ENCODE measurements at places on chromosomes 6 and 20.

GRCh38 chr20:57663681-57664451 lies 43.6 kb upstream of the ZBP1 start:
- DNase-seq, result no peak

DNA sequence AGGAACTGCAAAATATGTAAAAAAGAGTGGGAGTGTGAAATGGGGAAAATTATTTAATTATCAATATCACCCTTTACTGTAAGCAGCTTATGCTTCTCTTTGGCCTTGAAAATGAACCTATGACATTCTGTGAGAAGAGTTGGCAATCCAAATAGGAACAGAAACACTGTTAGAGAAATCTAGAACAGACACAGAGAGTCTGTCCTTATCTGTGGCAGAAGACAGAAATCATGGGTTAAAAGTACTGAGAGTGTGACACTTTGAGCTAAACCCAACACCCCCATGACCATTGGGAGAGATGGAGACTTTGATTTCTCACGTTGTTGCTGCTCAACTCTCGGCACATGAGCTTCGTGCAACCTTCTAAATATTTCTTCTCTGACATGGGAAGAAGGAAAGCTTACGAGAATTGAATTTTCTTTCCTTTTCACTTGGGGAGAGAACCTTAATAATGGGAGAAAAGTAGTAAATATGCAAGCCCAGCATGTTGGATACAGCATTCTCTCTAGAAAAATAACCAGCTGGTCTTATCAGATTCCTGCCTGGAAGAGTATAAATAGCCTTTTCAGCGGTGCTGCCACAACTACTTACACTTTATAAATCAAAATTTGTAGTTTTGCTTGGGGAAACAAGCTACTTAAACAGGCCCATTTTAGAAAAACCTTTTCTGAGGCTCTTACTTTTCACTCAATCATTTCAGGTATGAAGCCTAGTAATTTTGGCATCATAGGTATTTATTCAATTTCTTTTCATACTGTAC lies 49.4 kb upstream of the NOX3 start:
- DNase-seq, result no peak

- DNase-seq, result no peak
Measured at GRCh38 chr6:99821164-99821563, 172.9 kb downstream of the MCHR2 start.

GRCh38 chr6:15793288-15793687 lies 130.5 kb upstream of the DTNBP1 start:
- no peak for DNase-seq

DNA sequence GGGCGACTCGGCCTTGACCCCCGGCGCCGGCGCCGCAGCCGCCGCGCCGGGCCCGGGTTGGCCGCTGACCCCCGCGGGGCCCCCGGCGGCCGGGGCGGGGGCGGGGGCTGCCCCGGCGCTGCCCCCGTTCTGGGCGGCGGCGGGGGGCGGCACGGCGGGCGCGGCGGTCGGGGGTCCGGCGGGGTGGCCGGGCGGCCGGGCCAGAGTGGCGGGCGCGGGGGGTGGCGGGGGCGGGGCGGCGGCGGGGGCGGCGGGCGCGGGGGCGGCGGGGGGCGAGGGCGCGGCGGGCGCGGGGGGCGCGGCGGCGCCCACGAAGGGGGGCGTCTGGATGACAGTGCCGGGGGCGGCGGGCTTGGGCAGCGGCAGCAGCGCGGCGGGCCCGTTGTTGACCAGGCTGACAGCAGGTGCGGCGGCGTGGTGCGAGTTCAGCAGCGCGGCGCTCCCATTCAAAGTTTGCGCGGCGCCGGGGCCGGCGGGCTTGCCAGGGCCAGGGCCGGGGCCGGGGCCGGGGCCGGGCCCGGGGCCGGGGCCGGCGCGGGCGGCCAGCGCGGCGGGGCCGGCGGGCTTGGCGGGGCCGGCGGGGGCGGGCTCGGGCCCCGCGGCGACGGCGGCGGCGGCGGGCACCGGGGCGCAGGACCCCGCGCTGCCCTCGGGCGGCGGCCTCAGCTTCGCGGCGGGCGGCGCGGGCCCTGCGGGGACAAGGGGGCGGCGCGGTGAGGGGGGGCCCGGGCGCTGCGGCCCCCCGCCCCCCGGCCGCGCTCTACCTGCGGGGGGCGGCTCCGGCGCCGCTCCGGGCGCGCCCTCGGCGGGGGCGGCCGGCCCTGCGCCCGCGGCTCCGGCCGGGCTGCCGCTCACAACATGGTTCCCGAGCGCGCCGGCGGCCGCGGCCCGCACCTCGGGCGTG lies 659 bp downstream of the TAF4 start:
- DNase-seq, result no peak

GRCh38 chr6:137894779-137895385 lies 27.8 kb downstream of the TNFAIP3 start:
- no peak for DNase-seq

DNA sequence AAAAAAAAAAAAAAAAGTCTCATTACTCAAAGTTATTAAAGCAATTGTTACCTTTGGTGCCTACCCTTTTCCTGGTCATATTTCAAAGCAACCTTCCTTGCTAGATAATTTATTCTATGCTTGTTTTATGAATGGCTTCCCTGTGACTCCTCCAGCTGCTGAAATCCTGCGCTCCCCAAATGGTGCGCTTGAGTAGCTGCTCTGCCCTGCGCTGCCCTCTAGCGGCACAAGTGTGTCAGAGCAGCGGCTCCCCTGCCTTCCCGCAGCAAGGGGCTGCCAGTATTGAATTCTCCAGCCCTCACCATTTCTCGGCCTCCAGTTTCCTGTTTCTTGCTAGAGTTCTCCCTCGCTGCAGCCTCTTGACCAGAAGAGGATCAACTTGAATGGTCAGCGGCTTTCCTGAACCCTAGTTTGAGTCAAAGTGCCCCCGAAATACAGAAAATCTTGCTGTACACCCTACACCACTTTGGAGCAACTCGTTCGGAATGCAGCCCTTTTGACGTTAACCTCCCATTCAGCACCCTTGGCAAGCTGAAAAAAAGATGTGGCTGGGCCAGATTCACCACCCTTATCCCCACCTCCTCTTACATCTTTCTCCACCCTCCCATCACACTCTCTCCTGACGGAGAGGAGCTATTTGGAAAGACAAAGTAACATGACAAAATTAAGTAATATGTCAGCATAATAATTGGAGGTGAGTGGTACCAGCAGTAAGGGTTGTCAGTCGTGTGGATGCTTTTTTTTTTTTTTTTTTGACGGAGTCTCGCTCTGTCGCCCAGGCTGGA lies 60.4 kb upstream of the KLHL31 start:
- DNase-seq, result peak; percentile 44

DNA sequence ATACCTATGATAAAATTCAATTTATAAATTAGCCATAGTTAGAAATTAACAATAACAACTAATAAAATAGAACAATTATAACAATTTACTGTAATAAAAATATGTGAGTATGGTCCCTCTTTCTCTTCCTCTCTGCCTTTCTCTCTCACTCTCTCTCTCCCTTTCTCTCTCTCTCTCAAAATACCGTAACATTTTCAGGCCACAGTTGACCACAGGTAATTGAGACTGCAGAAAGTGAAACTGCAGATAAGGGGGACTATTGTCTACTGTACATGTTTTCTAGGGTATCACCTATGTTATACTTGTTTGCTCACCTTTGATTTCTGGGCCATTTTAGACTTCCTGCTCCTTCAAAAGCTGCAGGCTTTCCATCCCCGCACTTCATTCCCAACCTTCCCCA lies 46.8 kb downstream of the LY86 start:
- no peak for DNase-seq

GRCh38 chr6:7646394-7646793 lies 56.4 kb downstream of the SNRNP48 start:
- DNase-seq, result no peak

DNA sequence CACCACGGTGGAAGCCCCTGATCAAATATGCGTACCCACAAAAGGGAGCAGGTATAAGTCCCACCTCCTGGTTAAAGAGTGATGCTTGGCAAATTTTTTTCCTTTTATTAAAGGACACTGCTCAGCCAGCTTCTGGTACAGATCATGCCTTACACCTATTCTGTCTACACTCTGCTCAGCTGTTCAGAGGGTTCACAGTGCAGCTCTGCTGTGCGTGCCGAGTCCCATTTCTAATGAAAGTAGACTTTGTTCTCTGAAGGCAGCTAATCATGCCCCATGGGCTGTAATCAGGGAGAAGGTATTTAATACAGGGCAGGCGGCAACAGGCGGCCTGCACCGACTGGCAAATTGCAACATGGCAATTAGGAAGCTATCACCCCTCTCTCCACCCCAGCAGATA lies 16.3 kb downstream of the LRRC73 start:
- DNase-seq, result no peak

GRCh38 chr20:4633780-4634179 lies 87.9 kb upstream of the PRND start:
- DNase-seq, result no peak

GRCh38 chr6:52617087-52617486 lies 40.2 kb upstream of the TRAM2 start:
- no peak for DNase-seq

- DNase-seq, result no peak
Measured at GRCh38 chr6:124522335-124522734, 439.9 kb upstream of the RNF217 start.

DNA sequence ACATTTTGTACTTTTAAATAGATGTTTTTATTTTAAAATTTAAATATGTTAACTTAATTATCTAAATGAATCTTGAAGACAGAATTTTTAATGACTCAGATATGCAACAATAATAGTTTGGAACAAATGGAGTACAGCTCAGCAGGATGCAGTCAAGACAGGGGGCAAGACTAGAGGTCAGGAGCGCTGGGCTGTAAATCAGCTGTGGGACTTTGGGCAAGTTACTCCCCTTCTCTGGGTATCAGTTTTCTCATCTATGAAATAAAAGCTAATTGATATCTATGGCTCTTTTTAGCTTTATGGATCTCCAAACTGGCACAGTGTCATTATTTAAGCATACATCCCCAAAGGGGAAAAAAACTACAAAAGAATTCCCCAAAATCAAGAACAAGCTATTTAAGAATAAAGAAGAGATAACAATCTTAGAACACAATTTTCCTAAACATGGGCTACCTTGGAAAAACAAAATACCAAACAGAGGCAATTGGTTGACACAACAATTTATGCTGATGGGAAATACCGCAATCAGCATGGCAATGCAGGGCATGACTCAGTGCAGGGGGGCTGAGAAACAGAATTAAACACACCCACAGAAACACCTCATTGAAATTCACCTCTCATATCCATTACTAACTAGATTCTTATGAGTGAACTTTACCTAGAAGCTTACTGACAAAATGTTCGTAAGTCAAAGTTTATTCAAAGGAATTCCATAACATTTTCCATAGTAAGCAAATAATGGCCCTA lies 188.2 kb downstream of the SIM1 start:
- DNase-seq, result no peak

DNA sequence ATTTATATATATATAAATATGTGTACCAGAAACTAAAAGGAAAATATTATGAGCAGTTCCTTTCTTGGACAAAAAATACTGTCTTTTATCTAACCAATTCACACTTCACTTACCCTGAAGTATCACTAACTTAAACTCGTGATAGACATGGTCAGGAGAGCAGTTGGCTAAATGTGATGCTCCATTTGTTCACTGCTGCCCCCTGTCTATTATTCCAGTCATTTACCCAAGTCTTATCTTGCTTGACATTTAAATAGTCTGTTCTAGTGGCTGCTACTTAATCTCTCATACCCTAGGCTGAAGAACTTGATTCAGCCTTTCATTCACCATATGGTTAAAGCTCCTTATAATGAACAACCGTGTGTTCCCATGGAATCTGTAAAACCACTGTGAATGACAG lies 789.6 kb upstream of the EYS start:
- DNase-seq, result no peak

DNA sequence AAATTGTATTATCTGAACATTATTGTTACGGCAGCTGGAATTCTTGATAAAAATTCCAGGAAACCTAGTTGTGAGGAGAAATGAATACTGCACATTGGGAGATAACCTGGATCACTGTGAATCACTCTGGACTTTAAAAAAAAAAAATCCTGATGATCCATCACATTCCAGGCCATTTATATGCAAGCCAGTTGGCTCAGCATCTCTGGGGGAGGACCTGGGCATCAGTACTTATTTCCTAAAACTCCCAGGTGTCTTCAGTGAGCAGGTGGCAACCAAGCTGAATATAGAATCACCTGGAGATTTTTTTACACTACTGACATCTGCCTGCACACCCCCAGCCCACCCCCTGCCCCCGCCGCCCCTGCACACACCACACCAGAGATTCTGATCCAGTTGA lies 39.1 kb upstream of the SIRT5 start:
- no peak for DNase-seq

DNA sequence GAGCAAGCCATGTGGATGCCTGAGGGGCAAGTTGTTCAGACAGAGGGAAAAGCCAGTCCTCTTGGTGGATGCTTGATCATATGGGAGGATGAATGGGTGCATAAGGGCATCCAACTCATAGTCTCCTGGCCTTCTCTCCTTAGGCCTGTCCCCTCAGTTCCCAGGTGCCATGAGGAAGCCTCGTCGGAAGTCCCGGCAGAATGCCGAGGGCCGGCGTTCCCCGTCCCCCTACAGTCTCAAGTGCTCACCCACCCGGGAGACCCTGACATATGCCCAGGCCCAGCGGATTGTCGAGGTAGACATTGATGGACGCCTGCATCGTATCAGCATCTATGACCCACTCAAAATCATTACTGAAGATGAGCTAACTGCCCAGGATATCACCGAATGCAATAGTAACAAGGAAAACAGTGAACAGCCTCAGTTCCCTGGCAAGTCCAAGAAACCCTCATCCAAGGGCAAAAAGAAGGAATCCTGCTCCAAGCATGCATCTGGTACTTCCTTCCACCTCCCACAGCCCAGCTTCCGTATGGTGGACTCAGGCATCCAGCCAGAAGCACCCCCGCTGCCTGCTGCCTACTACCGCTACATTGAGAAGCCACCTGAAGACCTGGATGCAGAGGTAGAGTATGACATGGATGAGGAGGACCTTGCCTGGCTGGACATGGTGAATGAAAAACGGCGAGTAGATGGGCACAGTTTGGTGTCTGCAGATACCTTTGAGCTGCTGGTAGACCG lies 3.8 kb downstream of the BRPF3 start:
- DNase-seq, result no peak

- no peak for DNase-seq
Measured at GRCh38 chr6:89985751-89986493, 91.7 kb downstream of the GJA10 start.
